ENCODE measurements at places on chromosomes 16 and 17. TPM values are rescaled to one million over a fixed set of nuclear protein-coding genes. Genes with fewer than 3 reads are reported as not detected.

PPP1R27 gene
- total RNA-seq = 0.10 TPM

OSGIN1 gene
- 57.0 TPM for total RNA-seq

GFAP gene
- total RNA-seq = 0.73 TPM

DGKE gene
- total RNA-seq = 4.7 TPM

CHST5 gene
- 0.04 TPM for total RNA-seq

SCARF1 gene
- 0.32 TPM for total RNA-seq

SPNS3 gene
- total RNA-seq = 0.06 TPM

PFAS gene
- total RNA-seq = 53.4 TPM

MRPL12 gene
- total RNA-seq = 333 TPM

PRR35 gene
- total RNA-seq = 0.18 TPM

TBC1D28 gene
- not detected for total RNA-seq

All from A549 treated with CORT108297 at 1 μM for 4 hours (cell line).